CD4-positive, alpha-beta T cell treated with Interleukin-4 for 4 hours (primary cell): ENCODE measurements at places on chromosomes 2 and 18.

DNA sequence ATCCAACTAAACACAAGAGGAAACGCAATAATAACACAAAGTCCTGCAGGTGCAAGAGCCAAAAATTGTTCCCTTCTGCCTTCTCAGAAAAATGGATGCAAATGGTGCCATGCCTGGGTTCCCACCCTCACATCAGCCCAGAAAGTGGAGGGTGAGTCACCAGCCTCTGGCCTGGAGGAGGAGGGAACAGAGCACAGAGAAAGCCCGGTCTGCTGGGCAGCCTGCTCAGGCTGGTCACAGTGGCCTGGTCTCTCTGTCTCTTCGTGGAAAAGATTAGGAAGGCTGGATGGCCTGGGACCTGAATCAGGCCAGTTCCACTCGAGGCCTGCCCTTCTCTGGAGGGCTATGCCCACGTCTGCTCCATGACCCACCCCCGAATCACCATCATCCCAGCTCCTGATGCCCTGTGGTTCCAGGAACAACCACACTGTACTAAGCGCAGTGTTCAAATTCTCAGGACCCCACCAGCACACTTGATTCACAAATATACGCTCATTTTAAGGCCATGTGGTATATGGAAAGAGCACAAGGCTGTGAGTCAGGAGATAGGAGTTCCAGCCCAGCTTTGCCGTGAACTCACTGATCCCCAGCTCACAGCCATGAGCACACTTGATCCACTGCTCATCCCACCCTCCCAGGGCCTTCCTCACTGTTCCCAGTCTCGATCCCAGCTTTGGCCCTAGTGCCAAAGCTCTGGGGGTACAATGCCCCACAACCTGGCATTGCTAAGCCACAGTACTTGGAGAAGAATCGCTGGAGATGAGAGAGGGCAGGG lies 82.1 kb downstream of the ZBTB7C start:
- no peak for DNase-seq

- DNase-seq, result peak; percentile 54
These were observed 2.7 kb downstream of the GPC1 start for GRCh38 chr2:240437861-240438809.

GRCh38 chr2:1607236-1607920 lies 136.9 kb downstream of the PXDN start:
- DNase-seq, result no peak

GRCh38 chr2:197445746-197446145 lies 7.6 kb upstream of the COQ10B start:
- DNase-seq, result no peak

DNA sequence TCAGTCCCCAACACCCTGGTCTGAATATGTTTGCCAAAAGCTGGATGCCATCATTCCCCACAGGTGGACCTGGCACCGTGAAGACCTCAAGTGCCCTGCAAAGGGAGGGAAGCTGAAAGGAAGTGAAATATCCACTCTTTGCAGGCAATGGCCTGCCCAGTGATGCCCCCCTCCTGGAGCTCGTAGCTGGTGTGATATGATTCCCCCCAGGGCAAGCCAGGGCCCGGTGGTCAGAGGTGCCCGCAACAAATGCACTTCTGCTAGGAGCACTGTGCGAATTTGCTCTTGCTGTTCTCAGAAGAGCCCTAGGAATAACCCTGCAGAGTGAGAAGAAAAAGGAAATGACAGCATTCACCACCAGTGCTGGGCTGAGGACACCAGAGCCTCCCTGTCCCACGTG lies 247.4 kb downstream of the KLHL29 start:
- DNase-seq, result no peak

DNA sequence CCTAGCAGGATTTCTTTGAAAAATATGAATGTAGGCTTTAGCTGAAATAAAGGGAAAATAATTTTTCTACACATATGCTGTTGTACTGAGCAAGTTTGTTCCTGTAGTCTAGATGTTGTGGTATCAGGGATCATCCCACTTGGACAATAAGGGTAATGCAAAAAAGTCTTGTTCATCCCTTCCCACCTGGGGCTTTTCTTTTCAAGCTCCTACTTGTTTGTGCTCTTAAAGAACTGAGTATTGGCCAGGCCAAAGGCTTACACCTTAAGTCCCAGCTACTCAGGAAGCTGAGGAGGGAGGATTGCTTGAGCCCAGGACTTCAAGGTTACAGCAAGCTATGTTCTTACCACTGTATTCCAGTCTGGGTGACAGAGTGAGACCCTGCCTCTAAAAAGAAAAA lies 35.5 kb downstream of the ZC3H6 start:
- no peak for DNase-seq

DNA sequence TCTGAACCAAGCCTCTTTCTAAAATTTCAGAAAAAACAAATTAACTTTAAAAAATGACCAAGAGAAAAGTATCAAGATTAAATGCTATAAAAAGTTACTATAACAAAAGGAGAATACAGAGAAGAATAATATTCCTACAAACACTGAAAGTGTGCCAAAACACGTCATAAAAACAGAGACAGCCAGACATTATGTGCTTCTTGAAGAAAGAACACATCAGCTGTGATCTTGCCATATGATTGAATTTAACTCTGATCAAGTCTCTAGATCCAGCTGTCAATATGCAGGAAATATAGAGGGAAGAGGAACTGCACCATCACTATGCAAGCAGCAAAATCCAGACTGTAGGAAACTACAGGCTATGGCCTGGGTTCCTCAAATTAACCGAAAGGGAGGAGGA lies 33.7 kb upstream of the COL5A2 start:
- DNase-seq, result no peak

GRCh38 chr2:178195390-178196166 lies 1.3 kb downstream of the OSBPL6 start:
- no peak for DNase-seq

DNA sequence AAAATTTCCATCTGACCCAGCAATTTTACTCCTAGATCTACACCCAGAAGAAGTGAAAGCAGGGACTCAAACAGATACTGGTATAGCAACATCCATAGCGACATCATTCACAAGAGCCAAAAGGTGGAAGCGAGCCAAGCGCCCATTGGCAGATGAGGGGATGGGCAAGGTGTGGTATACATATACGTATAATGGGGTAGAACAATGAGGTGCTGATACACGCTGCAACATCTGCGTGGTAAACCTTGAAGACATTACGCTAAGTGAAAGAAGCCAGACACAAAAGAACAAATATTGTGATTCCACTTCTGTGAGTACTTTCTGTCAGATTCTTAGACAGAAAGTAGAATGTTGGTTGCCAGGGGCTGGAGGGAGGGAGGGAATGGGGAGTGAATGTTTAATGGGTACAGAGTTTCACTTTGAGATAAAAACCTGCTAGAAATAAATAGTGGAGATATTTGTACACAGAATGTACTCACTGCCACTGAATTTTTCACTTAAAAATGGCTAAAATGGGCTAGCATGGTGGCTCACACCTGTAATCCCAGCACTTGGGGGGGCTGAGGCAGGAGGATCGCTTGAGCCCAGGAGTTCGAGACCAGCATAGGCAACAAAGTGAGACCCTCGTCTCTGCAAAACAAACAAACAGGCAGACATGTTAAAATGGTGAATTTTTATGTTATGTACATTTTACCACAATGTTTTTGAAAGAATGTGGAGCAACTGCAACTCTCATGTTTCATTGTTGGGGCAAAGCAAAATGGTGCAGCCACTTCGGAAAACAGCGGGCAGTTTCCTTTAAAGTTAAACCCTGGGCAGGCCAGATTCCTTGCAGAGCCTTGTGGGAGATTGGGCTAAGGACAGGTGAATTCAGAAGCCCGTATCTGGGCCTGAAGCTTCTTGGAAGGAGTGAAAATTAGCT lies 103.4 kb upstream of the MYCN start:
- DNase-seq, result no peak

- no peak for DNase-seq
These were observed 299.5 kb downstream of the GBX2 start for GRCh38 chr2:235868645-235869044.

- no peak for DNase-seq
These were observed 58.9 kb downstream of the TGIF1 start for GRCh38 chr18:3508576-3509549.

GRCh38 chr2:240387325-240387668 lies 48.2 kb upstream of the GPC1 start:
- no peak for DNase-seq

DNA sequence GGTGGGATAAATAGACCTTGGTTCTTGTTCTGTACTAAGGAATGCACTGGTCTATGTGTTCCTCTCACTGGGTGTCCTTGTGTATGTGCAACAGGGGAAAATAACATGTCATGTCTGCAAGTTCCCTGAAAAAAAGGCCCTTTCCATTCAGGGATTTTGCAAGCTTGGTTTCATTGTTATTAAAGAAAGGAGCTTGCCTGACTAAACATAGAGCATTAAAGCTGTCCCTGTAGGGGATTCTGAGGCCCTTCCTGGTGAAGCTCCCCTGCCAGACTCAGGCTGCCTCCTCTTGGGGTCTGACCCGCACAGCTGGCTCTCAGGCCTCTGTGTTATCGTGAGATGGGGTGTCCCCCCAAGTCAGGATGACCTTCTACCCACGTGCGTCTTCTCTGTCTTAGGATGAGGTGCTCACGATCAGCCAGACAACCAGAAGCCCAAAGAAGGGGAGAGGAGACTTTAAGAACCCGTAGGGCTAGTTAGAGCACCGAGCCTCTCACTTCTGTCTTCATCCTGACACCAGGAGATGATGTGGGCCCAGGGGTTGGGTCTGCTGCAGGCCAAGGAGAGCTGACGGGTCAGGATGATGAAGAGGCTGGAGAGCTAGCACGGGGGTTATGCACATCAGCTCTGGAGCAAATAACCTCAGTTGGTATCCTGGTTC lies 21.2 kb downstream of the CAPG start:
- DNase-seq, result no peak

- DNase-seq, result no peak
These were observed 81.3 kb downstream of the DGKD start for GRCh38 chr2:233435436-233436190.

- DNase-seq, result no peak
These were observed 52.9 kb downstream of the SERPINB7 start for GRCh38 chr18:63828120-63828519.

GRCh38 chr18:2901423-2901985 lies 54.7 kb downstream of the EMILIN2 start:
- no peak for DNase-seq

DNA sequence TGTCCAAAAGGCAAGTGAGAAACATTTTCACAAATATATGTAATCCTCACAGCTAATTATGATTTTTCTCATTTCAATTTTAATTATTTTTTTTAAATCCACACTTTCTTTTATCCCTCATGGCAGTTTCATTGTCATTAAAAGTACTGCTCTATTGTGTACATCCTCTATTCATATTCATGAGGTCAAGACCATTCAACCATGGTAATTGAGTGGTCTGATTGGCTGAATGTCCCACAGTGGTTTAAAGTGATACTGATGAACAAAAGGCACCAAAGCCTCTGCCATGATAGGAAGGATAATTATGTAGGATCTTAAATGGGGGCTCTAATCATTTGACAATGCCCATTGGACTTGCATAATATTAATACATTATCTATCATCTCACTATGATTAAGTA lies 108.4 kb upstream of the EPHA4 start:
- DNase-seq, result no peak

GRCh38 chr2:136750065-136750464 lies 15.3 kb upstream of the THSD7B start:
- DNase-seq, result no peak

GRCh38 chr2:236814593-236814992 lies 245.0 kb downstream of the ACKR3 start:
- DNase-seq, result no peak

GRCh38 chr2:149816756-149817551 lies 229.4 kb upstream of the MMADHC start:
- no peak for DNase-seq

DNA sequence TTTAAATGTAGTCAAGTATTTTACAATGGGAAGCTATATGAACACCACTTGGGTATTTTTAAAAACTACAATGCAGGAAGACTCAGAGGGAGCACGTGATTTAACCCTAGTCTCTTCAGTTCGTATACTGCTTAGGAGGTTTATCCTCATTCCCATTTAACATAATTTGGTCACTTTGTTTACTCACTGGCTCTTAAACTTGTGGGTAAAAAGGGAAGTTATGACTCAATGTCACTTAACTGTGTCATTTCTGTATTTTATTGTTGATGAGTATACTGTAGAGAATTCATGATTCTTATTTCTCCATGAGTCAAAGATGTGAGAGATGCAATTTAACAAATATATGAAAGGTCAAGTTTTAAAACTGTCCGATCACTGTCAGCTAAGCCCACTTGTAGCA lies 48.2 kb downstream of the SLC66A3 start:
- peak; percentile 13 for DNase-seq

DNA sequence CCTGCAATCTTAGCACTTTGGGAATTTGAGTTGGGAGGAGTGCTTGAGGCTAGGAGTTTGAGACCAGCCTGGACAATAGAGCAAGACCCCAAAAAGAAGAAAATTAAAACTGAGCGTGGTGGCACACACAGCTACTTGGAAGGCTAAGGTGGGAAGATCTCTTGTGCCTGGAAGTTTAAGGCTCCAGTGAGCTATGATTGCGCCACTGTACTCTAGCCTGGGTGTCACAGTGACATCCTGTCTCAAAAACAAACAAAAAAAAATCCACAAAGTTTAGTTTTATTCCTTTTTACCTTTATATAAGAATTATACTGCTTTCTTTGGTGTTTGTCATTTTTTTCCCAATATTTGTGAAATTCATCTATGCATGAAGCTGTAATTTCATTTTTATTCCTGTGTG lies 20.3 kb downstream of the SLC39A10 start:
- no peak for DNase-seq

DNA sequence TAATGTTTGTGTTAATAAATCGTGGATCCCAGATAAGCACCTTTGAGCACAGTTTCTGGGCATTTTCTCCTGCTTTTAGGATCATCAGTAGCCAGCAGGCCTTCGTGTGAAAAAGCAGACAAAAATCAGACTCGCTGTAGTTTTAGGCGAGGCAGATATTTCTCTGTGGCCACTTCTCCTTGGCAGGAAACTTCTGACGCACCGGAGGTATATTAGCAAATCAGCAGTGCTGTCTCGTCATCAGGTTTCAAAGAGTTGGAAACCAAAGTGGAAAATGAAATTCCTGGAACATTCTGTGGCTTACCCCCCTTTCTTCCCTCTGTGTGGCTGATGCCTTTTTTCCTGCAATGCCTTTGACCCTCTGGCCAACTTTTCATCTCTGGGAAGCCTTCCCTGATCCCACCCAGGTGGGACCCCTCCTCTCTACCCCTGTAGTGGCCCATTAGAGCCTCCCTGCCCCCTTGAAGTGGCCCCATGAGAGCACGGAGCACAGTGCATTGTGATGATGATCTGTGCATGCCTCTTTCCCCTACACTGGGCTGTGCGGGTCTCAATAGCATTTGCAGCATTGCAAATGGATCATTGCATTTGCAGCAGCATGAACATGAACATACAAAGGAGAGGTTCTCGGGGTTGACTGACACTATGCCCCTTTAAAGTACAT lies 93.3 kb downstream of the RNF144A start:
- no peak for DNase-seq

GRCh38 chr2:184261331-184261730 lies 337.0 kb upstream of the ZNF804A start:
- DNase-seq, result no peak

DNA sequence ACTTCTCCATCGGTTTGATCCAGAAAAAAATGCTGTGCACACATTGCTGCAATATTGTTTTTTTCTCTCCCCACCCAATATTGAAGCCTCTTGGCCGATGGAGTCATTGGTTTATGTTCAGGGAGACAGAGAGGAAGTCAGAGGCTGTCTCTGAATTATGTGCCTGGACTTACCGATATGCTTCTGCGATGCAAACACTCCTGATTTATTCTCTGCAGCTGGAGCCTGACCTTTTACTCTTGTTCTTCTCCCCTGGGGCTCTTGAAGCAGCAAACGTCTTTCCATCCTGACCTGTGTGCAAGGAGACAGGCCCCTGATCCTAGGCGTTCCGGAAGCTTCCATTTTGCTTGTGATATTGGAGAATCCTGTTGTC lies 99.6 kb downstream of the PTGR3 start:
- DNase-seq, result no peak

GRCh38 chr18:23229472-23229871 lies 94.2 kb downstream of the CABLES1 start:
- no peak for DNase-seq
